ENCODE measurements at places on chromosomes 12 and 14.

GRCh38 chr12:3935078-3935477 is 61.9 kb upstream of the PARP11 start:
- DNase-seq: no peak

DNA sequence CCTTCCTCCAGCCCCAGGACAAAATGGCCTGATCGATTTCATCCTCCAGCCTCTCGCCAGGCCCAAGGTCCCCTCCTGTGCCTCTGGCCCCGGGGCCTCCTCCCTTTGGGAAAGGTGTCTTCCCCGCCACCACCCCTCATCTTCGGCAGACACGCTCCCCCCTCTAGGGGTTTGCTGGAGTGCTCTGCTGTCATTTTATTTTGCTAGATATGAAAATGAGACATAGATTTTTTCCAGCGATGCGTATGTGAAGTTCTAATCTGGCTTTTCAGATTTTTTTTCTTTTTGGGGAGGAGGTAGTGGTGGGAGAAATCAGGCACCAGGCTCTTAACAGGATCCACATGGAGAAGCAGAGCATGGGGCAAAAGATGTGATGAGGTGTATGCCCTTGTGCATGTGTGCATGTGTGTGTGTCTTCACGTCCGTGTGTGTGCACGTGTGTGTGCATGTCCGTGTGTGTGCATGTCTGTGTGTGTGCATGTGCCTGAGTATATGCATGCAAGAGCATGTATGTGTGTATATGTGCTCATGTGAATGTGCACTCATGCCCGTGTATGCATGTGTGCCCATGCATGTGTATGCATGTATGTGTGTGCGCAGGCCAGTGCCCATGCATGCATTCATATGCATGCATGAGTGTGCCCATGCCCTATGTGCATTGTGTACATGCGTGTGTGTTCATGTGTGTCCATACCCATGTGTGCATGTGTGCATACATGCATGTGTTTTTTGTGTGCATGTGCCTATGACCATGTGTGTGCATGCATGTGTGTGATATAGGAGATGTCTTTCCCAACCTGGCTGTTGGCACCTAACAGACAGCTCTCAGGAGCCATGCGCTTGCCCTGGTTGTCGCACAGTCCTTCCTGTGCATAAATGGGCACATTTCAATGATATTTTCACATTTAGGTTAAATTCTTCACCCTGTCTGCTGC is 203.0 kb downstream of the RBM19 start:
- DNase-seq: no peak

DNA sequence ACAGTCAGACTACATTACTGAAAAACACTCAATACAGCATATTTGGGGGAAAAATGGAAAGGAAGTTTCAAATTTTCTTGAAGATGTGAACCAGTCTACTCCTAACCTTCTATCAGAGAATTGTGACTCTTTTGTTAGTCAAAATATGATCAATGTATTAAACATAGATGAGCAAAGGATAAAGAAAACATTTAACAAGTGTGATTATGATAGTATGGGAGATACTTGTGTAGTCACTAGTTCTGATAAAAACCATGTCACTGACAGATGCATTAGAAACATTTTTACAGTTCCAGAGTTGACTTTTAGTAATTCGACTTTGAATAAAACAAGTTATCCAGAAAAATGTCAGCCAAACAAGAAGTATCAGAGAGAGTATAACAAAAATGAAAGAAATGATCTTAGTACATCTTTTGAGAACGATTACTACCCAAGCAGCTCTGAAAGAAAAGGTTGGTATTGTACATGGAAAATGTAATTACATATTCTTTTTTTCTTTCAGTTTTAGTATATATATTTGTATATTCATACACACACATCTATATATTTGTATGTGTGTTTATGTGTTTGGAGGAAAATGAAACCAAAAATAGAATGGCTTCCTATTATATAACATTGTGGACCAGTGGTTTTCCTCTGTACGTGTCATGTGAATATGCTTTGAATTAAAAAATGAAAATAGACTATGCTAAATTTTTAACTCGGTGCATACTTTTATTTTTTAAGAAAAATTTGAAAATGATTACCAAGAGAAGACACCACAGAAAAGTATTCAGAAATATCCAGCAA is 63.3 kb upstream of the ABCD2 start:
- no peak for DNase-seq

GRCh38 chr12:79850610-79851299 is 84.1 kb downstream of the PPP1R12A start:
- no peak for DNase-seq

- DNase-seq: no peak
Measured at GRCh38 chr12:128312661-128313060, 45.7 kb downstream of the TMEM132C start.

- DNase-seq: peak; percentile 61
Measured at GRCh38 chr14:99575043-99576023, 28.7 kb downstream of the CCDC85C start.

GRCh38 chr14:102540315-102541028 is 30.9 kb upstream of the ANKRD9 start:
- no peak for DNase-seq

GRCh38 chr14:102826161-102826560 is 48.9 kb downstream of the TRAF3 start:
- no peak for DNase-seq

DNA sequence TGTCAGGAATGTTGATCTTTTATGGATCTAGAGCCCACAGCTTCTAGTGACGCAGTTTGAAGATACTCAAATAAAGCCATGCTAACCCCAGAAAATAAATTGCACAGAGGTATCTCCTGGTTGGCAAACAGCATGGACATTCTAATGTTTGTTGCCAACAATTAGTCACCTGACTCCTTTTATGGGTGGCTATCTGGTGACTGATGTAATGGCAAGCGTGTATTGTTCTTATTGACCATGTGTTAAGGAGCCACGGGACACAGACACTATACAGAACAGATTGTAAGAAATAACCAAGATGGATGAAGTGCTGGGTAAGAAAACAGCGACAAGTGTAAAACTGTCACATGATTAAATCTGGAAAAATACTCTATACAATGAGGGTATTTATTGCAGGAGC is 401.3 kb upstream of the PDE3A start:
- DNase-seq: no peak

DNA sequence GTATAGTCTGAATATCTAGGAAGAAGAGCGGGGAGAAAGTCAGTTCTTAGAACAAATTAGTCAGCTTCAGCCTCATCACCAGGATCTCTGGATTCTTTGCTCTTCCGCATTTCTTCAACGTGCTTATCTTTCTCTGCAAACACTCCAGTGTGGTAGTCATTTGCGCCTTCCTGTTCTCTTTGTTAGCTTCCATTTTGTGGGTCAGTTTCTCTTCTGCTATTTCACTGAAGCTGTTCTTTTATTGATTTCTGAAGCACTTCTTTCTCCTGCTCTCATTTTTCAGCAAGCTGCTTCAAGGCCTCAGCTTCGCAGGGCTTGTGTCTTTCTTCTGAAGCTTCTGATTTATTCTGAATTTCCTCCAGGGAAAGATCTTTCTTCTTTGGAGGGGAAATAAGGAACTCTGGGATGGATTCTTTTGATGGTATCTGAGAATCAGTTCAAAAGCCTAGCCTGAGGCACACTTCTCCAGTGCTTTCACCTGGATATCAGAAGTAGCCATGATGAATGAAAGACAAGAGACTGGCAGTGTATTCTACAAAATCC is 13.5 kb downstream of the AMN1 start:
- no peak for DNase-seq

- DNase-seq: no peak
Measured at GRCh38 chr14:91041450-91041849, 19.0 kb downstream of the RPS6KA5 start.

DNA sequence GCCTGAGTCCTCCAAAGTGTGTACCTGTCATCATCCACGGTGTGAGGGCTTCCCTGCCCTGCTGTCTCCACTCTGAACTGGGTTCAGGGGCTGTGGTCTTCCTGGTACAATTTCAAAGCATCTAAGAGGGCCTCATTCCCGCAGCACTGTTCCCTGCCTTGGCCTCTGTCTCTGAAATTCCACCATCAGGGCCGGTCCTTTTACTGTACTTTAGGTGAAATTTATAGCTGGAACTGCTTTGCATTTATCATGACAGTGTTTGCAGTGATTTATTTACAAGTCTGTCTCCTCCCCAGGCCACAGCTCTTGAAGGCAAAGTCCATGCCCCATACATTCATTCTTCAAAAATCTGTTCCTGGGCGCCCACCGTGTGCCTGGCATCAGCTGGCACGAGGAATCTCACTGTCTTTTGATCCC is 36.9 kb upstream of the NCOR2 start:
- no peak for DNase-seq

DNA sequence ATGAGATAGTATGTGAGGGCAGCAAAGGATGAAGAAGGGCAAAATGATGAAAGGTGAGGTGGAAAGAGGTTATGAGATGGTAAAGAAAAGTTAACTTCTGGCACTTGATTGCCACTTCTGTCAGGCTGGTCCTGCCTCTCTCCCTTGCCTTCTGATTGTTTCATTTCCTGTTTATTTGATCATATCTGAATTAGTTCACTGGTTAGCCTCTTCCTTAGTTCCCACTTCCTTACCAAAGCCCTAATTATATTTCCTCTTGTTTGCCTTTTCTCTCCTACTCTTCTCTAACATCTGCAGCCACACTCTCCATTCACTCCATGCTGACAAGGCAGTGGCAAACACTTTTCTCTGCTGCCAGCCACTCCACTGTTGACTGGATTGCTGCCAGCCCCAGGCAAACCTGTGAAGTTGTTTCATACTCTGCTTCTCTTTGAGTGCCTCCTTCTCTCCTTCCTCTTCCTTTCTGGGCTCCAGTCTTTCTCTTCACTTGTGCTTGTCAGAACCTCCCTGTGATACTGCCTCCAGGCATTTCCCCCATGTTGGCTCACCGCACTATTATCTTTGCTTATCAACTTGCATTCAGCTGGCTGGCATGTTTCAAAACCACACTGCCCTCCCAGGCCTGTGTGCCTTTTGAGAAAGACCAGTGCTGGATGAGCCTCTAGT is 8.1 kb downstream of the PNP start:
- DNase-seq: peak; percentile 80

- DNase-seq: no peak
Measured at GRCh38 chr14:53885136-53885640, 71.4 kb downstream of the BMP4 start.

DNA sequence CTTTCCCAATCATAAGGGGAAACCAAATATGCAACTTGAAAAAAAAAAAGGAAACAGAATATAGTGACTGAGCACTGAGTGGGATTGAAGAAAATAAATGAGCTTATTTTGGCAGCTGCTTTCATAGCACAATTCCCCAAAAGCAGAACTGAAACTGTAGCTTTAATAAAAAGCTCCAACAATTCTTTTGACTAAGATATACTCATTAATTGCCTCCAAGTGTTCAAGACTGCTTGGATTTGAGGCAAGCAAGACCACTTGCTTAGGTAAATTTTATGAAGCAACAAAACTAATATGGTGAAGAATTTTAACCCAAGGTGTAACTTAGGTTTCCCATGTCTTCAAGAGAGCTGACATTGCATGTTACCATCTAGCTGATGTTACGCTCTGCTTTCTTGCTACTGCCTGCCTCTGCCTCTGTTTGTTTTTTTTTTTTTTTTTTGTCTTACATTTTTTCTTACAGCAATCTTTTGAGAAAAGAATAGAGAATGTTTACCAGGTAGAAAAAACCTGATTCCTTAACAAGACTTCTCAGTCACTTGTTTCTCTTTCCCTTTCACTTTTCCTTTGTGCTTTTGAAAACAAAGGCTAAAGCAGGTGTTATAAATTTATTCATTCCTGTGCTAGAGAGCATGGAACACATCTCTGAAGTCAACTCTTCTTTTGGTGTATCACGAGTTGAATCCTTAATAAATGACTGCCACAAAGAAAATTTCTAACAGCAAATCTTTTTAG is 134.4 kb downstream of the BCAT1 start:
- DNase-seq: no peak

- DNase-seq: peak; percentile 31
Measured at GRCh38 chr12:12877781-12878455, 13.4 kb upstream of the GPRC5A start.

DNA sequence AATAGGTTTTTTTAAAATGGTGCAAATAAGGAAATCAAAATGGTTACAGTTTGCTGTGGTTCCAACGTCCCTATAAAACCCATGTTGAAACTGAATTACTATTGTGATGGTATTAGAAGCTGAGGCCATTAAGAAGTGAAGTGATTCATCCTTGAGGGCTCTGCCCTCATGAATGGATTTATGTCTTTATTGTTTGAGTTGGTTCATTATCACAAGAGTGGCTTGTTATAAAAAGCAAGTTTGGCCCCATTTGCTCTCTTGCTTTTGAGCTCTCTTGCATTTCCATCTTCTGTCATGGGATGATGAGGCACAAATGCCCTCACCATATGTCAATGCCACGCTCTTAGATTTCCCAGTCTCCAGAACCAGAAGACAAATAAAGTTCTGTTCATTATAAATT is 62.3 kb downstream of the PRKD1 start:
- no peak for DNase-seq

DNA sequence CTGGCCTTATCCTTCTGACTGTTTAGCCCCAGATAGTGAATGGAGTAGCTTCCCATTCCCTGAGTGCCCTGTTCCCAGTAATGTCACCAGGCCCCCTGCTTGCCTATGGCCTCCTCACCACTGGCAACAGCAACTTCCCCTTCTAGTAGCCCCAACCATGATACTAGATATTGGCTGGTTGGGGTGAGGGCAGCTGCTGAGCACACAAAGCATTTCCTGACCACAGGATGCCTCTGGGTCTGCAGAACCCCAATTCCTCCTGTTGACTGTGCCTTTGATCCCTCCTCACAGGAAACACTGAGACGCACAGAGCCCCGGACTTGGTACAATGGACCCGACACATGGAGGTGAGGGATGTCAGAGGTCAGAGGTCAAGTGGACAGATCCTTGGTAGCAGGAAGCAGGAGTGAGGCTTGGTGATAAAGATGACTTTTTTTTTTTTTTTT is 597 bp downstream of the SOAT2 start:
- DNase-seq: no peak

GRCh38 chr12:112822056-112822455 is 30.5 kb downstream of the RPH3A start:
- no peak for DNase-seq

- no peak for DNase-seq
Measured at GRCh38 chr12:132489078-132489601, 811 bp upstream of the FBRSL1 start.

DNA sequence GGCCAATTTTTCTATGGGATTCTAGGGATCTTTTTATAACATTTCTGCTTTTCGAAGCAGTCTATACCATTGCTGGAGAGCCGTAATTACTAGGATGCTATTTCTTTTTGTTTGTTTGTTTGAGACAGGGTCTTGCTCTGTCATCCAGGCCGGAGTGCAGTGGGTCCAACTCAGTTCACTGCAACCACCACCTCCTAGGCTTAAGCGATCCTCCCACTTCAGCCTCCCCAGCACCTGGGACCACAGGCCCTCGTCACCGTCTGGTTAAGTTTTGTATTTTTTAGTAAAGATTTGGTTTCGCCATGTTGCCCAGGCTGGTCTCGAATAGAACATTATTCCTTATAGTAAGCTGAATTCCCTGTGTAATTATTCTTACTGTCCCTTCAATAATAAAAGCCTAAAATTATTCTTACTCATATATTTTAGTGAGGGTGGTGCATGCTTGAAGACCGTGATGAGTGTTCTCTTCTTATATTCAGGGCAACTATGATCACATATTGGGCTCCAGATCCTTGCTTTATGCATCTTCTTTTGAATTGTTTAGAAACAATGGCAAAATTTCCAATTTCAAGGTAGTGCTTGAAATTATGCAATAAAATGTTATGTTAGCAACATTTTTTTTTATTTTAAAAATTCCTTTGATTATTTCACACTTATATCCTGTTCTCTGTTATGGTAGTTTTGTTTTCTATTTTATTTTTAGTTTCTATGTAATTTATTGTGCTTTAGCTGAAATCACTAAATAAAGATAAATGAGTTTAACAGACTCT is 66.2 kb downstream of the CRADD start:
- no peak for DNase-seq

- DNase-seq: no peak
Measured at GRCh38 chr12:110175201-110175600, 51.0 kb downstream of the IFT81 start.

Data from EL (cell line).